ENCODE measurements at places on chromosomes 6 and 20.

- DNase-seq: no peak
Measured at GRCh38 chr6:154112181-154112809, 73.3 kb downstream of the OPRM1 start.

DNA sequence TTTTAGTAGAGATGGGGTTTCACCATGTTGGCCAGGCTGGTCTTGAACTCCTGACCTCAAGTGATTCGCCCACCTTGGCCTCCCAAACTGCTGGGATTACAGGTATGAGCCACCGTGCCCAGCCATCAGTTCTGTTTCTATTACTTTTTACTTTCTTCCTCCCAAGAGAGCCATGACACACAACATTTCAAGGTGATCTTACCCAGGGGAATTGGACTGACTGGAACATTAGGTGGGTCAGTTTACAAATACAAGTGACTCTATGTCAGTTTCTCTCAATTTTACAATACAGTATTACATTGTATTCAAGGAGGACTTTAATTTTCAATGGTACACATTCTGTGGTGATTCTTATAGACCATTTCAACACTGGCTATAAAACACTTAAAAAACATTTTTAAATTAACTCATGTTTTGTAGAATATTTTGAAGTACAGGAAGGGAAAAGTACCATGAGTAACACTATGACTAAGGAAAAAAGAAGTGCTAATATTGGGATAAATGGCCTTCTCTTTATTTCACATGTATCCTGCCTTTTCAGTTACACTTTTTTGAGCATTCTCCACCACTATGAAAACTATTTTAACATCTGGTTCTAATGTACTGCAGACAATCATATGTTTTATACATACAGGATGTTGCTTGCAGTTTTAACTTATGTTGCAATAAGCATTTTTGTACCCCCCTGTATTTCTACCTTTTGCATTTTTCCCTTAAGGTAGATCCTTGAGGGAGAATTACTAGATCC is 8.4 kb downstream of the TPBG start:
- DNase-seq: no peak

DNA sequence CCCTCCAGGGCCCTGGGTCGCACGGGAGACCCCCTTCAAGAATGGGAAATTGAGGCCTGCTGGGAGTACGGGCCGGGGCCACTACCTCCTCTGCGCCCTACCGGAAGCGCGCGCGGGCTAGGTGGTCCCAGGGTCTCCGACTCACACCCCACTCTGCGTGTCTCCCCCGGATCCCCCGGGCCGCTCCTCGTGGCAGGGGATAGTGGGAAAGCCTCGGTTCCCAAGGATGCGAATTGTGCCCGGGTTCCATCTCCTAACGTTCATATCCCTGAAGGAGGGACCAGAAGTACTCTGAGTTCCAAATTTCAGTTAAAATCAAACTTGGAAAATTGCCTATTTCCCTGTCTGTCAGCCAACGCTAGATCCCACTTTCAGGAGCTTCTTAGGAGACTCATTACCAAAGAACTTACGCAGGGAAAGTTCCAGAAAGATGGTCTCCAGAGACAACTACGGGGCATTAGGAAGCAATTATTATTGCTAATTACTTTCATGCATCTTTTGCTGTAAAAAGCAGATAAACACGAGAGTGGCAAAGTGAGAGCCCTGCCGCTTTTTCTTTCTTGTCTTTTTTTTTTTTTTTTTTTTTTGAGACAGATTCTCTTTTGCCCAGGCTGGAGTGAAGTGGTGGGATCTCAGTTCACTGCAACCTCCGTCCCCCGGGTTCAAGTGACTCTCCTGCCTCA is 858 bp downstream of the FAM83D start:
- no peak for DNase-seq

DNA sequence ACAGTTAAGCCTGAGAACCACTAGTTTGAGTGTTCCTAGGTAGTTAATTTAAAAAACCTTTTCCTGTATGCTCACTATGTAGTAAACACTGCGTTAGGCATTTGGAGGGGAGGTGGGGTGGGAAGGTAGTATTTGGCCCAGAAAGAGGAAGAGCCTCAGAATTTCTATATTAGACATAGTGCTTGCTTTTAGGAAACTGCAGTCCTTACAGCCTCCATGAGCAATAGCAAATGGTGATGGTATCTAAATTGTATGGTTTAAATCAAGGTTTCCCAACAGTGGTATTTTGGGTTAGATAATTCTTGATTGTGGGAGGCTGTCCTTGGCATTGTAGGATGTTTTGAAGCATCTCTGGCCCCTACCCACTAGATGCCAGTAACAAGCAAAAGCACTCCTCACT is 61.5 kb upstream of the RIPOR2 start:
- no peak for DNase-seq

DNA sequence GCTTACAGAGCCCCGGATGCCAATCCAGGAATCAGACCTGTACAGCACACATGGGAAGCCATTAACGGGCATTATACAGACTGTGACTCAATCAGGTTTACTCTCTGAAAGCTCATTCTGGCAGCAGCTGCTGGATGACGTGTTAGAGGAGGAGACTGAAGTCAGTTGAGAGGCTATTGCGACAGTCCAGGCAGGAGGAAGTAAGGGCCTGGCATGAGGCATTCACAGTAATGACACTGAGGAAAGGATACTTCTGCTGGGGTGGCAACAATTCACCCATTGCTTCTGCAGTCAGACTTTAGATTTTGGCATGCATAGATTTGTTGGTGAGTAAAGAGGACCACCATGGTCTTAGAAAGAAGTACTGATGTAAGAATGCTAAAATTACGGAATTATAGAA is 151.0 kb upstream of the HEY2 start:
- DNase-seq: no peak
